ENCODE measurements at places on chromosomes 13 and 19. TPM values are rescaled to one million over a fixed set of nuclear protein-coding genes. Genes with fewer than 3 reads are reported as not detected.

Gene PGLYRP2
- not detected for polyA plus RNA-seq

Gene ZNF709
- 8.2 TPM for polyA plus RNA-seq

Gene DLEU7
- polyA plus RNA-seq = 1.2 TPM

Gene MYO1F
- 4.8 TPM for polyA plus RNA-seq

Gene PODNL1
- 0.85 TPM for polyA plus RNA-seq

Gene TTYH1
- polyA plus RNA-seq = 7.0 TPM

Gene NDUFS7
- polyA plus RNA-seq = 50.2 TPM

Gene KLK4
- not detected for polyA plus RNA-seq

Gene NR2C2AP
- 14.8 TPM for polyA plus RNA-seq

Gene F7
- 3.2 TPM for polyA plus RNA-seq

Gene CYP2S1
- polyA plus RNA-seq = 0.54 TPM

Gene CEACAM16
- not detected for polyA plus RNA-seq

Gene GRIK5
- polyA plus RNA-seq = 19.4 TPM

Gene ZNF525
- 14.3 TPM for polyA plus RNA-seq

Gene FRY
- 59.8 TPM for polyA plus RNA-seq

Gene BEST2
- not detected for polyA plus RNA-seq

Gene ZNF439
- 22.1 TPM for polyA plus RNA-seq

Gene SIGLEC5
- 0.51 TPM for polyA plus RNA-seq

Gene VRK3
- 46.3 TPM for polyA plus RNA-seq

Gene ZNF440
- 13.6 TPM for polyA plus RNA-seq

Gene GZMM
- 0.12 TPM for polyA plus RNA-seq

Gene GJA3
- 13.7 TPM for polyA plus RNA-seq

Gene FXYD7
- 0.57 TPM for polyA plus RNA-seq

Gene CGB1
- not detected for polyA plus RNA-seq

Gene IGFL3
- not detected for polyA plus RNA-seq

Gene PCDH8
- 0.03 TPM for polyA plus RNA-seq

Gene FBXL12
- polyA plus RNA-seq = 24.3 TPM

Gene MISP3
- polyA plus RNA-seq = 7.0 TPM

Gene LYPD5
- 0.71 TPM for polyA plus RNA-seq

Gene ZNF266
- polyA plus RNA-seq = 27.4 TPM

Gene ANO8
- 7.2 TPM for polyA plus RNA-seq

Gene MIA
- 0.31 TPM for polyA plus RNA-seq

Gene TMEM221
- 1.9 TPM for polyA plus RNA-seq

Gene ATXN8OS
- 0.37 TPM for polyA plus RNA-seq

Gene FAM83E
- polyA plus RNA-seq = 0.98 TPM

Gene HRC
- polyA plus RNA-seq = 29.8 TPM

Gene SOHLH2
- 3.0 TPM for polyA plus RNA-seq

Gene FPR3
- polyA plus RNA-seq = 0.34 TPM

Gene MEIOSIN
- not detected for polyA plus RNA-seq

Gene C1QTNF9
- polyA plus RNA-seq = 0.24 TPM

Gene ZSCAN18
- 78.2 TPM for polyA plus RNA-seq

Gene DPF1
- polyA plus RNA-seq = 1.3 TPM

Gene TGFBR3L
- polyA plus RNA-seq = 0.12 TPM

Gene URAD
- polyA plus RNA-seq = not detected

Gene ZNF610
- polyA plus RNA-seq = 13.4 TPM

Gene CRX
- polyA plus RNA-seq = not detected
